ENCODE measurements at places on chromosomes 3 and 15.

DNA sequence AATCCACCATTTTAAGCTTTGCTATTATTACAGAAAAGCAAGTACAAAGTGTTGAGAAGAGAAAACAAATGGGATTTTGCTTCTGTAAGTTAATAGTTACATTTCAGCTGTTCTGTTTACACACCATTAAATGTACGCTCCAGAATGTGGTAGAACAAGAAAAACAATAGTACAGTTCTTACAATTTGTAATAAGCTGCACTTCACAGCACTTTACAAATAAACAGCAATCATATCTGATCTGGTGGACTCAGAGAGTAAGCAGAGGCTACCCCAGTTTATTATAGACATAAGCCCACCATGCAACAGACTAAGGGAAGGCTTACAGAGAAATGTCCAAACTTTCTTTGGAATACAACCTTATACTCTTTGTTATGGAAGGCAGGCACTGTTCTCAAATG is 126.4 kb downstream of the OXSM start:
- no peak for DNase-seq

- no peak for DNase-seq
Measured at GRCh38 chr3:102688556-102688930, 253.7 kb downstream of the ZPLD1 start.

- DNase-seq, result no peak
Measured at GRCh38 chr15:96807361-96807760, 476.9 kb downstream of the NR2F2 start.

DNA sequence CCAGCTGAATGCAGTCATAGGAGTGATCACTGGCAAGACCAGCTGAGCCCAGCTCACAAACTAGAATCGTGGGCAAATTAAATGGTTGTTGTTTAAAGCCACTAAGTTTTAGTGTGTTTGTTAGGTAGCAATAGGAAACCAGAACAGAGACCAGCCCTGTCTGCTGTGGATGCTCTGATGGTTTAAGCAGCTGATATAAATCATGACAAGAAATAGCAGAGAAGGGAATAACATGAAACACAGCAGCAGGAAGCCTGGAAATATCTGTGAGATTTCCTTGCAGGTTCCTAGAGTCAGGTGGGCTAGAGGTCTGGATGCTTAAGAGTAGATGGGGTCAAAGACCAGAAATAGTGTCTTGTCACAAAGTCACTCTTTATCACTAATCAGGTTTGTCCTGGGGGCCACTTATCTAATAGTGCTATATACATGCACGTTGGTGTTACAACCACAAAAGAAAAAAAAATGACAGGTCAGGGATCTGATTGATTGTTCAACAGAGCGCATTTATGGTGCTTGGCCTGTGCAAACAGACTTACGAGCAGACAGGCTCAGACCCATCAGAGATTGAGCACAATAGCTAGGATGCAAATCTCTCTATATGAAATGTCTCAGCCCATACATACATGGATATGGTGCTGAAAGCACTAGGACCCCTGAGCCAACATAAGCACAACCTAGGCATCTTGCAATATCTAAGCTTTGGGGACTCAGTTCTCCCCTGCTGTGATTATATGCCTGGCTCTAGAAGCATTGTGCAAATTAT is 967.7 kb downstream of the AGBL1 start:
- no peak for DNase-seq

DNA sequence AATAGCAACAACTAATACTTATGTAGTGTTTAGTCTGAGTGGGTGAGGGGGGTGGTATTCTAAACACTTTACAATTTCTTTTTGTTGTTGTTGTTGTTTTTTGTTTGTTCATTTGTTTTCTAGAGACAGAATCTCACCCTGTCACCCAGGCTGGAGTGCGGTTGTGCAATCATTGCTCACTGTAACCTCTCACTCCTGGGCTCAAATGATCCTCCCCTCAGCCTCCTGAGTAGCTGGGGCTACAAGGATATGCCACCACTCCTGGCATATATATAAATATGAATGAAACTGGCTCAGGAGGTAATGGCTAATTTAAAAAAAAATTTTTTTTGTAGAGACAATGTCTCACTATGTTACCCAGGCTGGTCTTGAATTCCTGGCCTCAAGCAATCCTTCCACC is 19.1 kb downstream of the SPSB4 start:
- no peak for DNase-seq
